ENCODE measurements at places on chromosomes 16 and 17.

DNA sequence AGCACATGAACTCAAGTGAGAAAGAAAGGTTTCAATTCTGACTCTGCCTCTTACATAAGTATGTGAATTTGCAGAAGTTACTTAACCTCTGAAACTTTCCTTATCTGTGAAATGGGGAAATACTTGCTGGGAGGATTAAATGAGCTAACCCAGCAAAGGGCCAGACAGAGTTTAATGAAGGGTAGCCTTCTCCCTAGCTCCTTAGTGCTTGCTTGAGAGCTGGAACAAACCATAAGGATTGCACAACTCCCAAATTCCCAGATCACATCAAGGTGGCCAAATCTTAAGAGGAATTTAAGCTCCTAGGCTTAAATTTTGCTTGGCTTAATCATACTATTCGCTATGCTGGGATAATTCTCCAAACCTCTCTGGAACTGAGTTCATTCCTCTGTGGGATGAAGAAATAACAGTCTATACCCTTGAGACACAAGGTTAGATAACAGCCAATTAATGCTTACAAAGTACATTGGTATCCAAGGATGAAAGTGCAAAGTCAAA, 11.8 kb upstream of the WSB1 start:
- no peak for DNase-seq

DNA sequence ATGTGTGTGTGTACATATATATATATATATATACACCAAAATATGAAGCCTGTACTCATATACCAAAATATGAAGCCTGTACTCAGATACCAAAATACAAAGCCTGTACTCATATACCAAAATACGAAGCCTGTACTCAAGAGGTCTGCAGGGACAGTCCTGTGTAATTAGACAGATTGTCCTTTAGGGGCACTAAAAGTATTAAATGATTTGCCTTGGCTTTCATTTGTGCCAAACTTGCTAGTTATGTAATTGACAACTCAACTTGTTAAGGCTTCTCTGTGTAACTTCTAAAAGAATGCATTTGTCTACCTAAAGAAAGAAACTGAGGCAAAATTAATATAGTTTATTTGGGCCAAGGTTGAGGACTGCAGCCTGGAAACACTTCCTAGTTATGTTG, 30.8 kb upstream of the DHX40 start:
- DNase-seq, result no peak

DNA sequence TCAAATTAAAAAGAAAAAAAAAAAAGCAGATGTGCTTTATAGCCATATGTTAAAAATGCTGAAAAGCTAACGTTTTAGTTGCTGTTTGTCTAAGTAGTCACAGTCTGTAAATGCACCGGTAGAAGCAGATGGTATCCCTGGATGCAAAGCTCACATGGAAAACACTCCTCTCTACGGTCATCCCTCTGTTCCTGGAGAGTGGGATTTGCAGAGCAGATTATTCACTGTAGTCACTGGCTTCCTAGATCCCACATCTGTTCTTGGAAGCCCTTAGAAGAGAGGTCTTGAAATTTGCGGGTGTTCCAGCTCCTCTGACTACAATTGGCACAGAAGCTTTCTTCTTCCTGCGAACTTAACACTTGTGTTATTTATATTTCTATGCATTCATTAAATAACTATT, 186.6 kb downstream of the PMP22 start:
- DNase-seq, result no peak

- DNase-seq, result no peak
These were observed 12.3 kb downstream of the CD7 start for GRCh38 chr17:82304826-82305726.

DNA sequence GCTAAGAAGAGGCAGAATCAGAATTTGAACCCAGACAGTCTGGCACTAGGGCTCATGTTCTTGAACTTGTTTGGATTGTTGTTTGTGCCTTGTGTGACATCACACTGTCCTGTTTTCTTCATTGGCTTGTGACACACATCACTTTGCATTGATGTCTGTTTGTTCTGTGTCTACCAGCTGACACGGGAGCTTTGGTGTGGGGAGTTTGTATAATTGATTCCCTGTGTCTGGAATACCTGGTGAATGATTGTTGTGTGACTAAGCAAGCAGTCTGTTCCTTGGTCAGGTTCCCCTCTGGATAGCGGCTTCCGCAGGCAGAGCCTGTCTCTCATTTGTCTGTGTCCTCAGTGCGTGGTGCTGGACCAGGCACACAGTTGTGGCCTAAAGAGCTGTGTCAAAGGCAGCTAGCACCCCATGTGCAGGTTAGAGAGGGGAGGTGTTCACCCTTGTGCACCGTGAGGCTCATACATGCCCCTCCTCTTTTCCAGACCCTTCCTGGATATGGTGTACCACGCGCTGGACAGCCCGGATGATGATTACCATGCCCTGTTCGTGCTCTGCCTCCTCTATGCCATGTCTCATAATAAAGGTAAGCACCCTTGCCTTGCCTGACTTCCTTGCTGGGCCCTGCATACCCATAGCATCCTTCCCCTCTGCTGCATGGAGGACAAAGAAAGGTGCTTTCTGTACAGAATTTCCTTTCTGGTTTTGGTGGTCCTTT, 80.1 kb downstream of the CLEC16A start:
- no peak for DNase-seq

DNA sequence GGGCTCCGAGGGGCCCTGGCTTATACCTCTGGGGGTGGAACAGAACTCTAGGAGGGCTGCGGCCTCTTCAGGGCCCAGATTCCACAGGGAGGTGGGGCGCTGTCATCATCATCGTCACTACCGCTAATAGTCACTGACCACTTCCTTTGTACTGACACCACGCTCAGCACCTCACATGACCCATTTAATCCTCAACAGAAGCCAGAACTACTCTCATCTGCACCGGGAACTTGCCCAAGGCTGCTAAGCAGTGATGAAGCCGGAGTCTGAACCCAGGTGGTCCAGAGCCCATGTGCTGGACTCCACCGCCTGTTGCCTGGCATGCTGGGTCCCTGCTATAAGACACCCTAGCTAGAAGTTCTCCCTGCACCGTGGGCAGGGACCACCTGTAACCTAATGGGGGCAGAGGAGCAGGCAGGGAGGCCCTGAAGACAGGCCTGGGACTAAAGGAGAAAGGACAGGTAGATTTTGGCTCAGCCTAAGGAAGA, 12.0 kb downstream of the UNC13D start:
- no peak for DNase-seq

DNA sequence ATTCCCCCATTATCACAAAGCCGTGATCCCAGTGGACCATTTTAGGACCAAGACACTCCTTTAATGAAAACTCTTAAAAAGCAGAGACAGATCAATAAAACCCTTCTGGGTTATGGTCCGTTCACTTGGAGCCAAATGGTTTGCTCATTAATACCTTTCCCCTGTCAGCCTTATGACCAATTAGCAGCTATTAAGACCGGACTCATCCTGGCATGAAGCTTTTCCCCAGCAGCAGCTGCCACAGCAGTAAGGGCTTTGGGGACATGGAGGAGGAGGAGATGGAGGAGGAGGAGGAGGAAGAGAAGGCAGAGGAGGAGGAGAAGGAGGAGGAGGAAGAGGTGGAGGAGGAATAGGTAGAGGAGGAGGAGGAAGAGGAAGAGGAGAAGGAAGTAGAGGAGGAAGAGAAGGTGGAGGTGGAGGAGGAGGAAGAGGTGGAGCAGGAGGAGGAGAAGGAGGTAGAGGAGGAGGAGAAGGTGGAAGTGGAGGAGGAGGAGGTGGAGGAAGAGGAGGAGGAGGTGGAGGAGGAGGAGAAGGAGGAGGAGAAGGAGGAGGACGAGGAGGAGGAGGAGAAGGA, 50.1 kb upstream of the IRX3 start:
- DNase-seq, result no peak

- DNase-seq, result no peak
These were observed 851 bp downstream of the EDC4 start for GRCh38 chr16:67873435-67874370.

DNA sequence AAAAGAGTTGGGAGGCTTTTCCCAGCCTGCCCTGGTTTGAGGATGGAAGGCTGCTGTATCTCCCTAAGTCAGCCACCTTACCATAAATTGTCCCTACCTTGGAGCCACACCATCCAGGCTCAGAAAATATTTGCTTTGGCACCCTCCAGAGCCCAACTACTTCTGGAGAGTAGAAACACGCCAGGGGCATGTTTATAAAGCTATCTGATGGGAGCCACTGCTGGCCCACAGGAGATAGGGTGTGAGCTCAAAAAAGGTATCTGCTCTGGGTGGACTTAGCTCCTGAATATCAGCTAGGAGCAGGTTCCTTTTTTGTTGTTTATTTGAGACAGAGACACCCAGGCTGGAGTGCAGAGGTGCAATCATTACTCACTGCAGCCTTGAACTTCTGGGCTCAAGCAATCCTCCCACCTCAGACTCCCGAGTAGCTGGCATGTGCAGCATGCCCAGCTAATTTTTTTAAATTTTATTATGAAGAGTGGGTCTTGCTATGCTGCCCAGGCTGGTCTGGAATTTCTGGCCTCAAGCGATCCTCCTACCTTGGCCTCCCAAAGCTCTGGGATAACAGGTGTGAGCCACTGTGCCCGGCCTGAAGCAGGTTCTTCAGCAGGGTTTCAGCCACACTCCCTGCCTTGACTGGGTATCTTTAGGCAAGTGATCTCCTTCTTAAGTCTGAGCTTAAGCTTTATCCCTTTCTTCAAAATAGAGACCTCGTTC, 147.1 kb downstream of the SALL1 start:
- DNase-seq, result no peak

DNA sequence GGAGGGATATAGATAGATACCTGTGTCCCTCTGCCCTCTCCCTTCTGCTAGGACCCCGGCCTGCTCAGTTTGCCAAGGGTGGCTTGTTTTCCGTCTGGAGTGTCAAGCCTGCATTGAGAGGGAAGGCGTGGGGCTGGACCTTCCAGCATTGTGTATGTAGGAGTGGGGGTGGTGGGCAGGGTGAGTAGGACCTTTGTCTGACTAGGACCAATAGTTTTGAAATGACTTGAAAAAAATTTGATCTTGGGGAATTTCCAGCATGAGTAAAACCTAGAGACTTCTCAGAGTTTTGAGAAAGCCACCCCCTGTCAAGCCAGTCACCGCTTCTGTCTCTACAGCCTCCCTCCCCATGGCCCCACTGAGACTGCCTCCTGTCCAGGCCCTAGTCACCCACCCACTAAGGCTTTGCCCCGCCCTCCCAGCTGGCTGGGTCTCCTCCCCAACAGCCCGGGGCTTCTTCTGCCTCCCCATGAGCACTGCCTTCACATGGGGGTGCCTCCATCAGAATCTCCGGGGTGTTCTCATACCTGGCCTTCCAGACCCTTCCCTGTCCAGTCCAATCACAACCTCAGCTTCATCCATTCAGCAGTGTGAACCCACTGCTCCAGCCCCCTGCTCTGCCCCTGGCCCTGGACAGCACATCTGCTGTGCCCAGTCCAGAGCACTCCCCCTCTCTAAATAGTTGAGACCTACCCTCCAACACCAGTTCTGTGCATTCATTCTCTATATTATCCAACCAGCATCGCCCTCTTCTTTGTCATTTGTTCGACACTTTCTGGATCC, 207.0 kb downstream of the MSI2 start:
- DNase-seq, result no peak

DNA sequence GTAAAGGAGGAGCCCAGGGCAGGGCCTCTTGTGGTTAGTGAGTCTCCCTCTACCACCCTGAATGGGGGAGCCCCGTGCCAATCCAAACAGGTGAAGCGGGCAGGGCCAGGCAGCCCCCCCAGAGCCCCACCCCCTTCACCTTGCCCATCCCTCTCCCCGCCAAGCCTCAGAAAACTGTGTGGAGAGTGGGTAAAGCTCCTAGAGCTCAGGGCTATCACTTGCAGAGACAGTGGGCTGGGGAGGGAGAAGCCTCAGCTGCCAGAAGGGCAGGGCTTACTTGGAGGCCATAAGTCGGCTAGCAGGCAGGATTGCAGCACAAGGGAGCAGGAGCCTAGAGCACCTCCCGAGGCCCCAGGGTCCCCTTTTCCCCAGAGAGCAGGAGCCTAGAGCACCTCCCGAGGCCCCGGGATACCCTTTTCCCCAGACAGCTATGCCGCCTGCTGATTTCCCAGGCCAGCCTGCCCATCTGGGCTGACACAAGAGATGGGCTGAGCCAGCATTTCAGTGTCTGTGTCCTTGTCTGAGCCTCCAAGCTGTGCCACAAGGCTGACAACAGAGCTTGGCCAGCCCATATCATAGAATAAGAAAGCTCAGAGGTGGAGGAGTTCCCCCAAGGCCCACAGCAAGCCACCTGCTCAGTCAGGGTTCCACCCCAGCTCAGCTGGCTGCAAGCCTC, 6.7 kb upstream of the KRT14 start:
- DNase-seq, result no peak

- DNase-seq, result no peak
These were observed 1029.6 kb downstream of the CDH11 start for GRCh38 chr16:64092271-64092670.

- DNase-seq, result no peak
These were observed 27.7 kb upstream of the MPHOSPH6 start for GRCh38 chr16:82197540-82198240.

DNA sequence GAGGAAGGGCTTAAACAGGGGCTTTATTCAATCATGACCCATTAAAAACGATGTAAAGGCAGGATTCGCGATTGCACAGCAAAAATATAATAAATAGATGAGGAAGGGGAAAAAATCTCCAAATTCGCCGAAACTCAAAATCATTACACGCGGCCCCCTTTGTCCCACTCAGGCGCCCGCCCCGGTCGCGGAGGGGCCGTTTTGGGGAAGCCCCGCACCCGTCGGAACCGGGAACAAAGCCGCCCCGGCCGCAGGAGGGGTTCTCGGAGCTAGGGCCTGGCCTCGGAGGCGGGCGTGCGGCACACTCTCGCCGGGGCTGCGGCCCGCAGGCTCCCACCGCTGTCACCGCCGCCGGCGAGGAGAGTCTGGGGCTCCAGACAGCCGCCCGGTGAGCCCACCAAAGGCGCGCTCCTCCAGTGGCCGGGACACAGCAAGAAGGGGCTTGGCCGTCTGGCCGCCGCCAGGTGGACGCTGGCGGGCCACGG, 521 bp downstream of the C16orf87 start:
- no peak for DNase-seq

GRCh38 chr17:58231641-58232040, 6.7 kb upstream of the LPO start:
- DNase-seq, result no peak

DNA sequence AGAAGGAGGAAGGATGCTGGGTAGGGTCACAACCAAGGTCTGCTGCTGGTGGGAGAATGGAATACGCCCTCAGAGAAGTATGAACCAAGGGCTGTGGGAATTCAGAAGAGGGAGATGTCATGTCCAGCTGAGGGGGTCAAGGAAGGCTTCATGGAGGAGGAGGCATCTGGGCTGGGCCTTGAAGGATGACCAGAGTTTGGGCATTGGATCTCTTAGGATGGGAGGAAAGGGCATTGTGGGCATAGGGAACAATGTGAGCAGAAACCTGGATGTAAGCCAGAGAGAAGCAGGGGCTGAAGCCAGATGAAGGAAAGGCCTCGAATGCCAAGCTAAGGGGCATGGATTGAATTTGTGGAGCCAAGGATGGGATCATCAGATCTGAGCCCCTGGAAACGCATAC, 49.2 kb upstream of the MAP3K14 start:
- no peak for DNase-seq

- DNase-seq, result no peak
These were observed 131.0 kb upstream of the NUDT7 start for GRCh38 chr16:77591347-77591746.

Measured in esophagus squamous epithelium (tissue), 5 donors.